A549 treated with AZD2906 at 1 μM for 4 hours (cell line): ENCODE measurements at places on chromosomes 2 and 18. TPM values are rescaled to one million over a fixed set of nuclear protein-coding genes. Genes with fewer than 3 reads are reported as not detected.

Gene VSNL1
- total RNA-seq, result not detected in 5 replicates

Gene NAT8
- total RNA-seq, result not detected in 5 replicates

Gene IL1RL1
- 0.80 to 1.4 TPM (median 1.2 TPM) in 5 replicates for total RNA-seq

Gene HNMT
- total RNA-seq, result 0.35 to 1.9 TPM (median 0.51 TPM) in 5 replicates

Gene RPRD1A
- 16.1 to 20.6 TPM (median 19.5 TPM) in 5 replicates for total RNA-seq

Gene CBLN2
- 0.04 to 0.18 TPM (median 0.07 TPM) in 5 replicates for total RNA-seq

Gene G6PC2
- not detected in 5 replicates for total RNA-seq
